Germinal center (tissue), 1 donor: ENCODE measurements at places on chromosomes 5 and 9.

DNA sequence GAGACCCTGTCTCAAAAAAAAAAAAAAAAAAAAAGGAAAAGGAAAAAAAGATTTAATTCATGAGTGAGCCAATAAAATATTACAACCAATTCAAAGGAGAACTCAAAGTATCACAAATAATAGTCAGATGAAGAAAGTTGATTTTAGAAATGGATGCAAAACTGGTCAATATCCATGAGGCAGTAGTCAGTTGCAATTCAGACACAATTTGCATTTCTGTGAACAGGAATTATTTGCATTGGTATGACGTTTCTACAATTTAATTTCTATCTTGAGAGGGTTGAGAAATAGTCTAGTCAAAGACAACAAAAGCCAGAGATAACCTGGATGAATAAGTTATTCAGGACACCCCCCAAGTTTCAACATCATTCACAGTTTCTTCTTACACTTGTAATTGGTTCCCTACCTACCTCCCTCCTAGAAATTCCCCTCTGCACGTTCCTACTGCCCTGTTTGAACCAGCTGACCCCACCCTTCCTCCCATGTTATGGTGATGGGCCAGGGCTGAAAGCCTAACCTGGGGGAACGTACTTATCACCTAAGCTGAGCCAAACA, 28.6 kb upstream of the CDKN2AIPNL start:
- no peak for DNase-seq

GRCh38 chr5:74141053-74141452, 499.5 kb downstream of the ENC1 start:
- no peak for DNase-seq

GRCh38 chr5:135481387-135481786, 29.2 kb upstream of the TIFAB start:
- DNase-seq, result no peak

- DNase-seq, result no peak
These were observed 2.7 kb upstream of the HSPA4 start for GRCh38 chr5:133048993-133049725.

DNA sequence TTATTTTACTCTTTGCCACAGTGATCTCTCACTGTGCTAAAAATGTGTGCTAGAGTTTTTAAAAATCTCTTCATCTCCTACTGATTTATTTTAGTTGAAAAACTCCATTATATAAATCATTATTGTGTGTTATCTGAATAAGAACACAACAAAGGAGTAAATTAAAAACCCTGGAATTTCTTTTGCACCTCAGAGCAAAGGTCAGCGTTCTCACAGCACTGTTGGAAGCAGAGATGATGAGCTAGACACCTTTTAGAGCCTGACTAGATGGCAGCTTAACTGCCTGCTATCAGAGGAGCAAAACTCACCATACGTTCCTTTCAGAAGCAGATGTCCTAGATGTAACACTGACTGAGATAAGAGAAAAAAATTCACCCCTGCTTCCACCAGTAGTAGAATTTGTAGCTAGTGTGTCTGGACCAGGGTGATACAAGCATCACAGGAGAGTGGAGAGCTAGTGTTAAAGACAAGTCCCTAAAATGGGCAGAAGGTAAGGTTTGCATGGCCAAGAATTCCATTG, 147.1 kb downstream of the ENTREP1 start:
- DNase-seq, result no peak

- DNase-seq, result no peak
These were observed 73.3 kb upstream of the PCA3 start for GRCh38 chr9:76690973-76691370.

DNA sequence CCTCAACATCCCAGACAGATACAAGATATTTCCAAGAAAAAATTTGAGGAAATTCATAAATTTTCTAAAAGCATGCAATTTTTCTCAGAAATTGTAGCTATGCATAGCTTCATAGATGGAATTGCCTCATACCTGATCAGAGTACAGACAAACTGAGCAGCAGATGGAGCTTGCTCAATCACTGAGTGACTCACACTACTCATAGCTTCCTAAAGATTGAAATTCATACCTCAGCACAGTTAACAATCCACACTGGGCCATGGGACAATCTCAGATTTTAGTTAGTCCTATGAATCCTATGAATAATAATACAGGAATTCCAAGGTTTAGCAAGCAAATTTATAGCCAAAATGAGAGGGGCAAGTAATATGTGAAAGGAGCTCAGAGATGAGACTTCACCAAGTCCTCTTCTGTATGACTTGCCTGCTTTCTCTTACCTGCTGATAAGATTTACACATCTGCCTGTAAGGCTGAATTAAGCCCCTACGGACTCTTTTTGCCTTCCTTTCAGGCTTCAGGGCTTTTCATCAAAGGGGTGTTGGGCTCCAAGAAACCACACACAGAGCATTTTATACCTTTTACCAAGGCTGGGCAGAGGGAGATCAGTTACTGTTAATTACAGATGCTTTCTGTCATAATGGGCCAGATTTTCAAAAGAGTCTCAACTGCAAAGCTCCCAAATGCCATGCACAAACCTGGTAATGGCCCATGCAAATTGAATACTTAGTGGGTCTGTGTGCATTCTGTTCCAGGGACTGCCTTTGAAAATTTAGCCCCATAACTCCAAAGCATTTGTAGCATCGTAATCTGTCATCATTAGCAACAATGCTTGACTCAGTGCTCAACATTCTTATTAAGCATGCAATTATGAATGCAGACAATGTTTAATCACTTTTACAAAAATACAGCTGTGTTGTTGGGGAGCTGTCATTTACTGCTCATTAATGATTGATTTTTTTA, 439.3 kb downstream of the DTWD2 start:
- no peak for DNase-seq

DNA sequence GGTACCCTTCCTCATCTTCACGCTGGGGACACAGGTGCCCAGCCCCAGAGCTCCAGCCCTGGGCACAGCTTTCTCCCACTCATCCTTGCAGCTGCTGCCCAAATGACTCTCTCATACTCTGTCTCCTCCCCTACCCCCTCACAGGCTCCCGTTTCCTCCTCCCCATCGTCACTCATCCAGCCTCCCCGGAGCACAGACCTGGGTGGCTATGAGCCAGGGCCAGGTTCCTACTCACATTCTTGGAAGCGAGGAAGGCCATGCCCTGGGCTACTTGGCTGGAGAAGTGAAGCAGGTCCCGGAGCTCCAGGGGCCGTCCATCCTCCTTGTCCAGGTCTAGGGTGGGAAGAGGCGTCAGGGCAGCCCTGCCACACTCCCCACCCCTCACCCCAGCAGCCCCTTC, 29.3 kb downstream of the CSF1R start:
- no peak for DNase-seq

GRCh38 chr5:181211208-181211607, 6.2 kb upstream of the TRIM7 start:
- DNase-seq, result no peak

GRCh38 chr5:109689740-109690241, at the start of gene MAN2A1:
MAN2A1 (plus strand) TSS chr5:109689927; CDS start chr5:109690418, 491 bp downstream.
- DNase-seq, result peak; percentile 84

- no peak for DNase-seq
These were observed 297.3 kb upstream of the RIOK2 start for GRCh38 chr5:97480313-97480712.

GRCh38 chr5:102341681-102342288, 45.7 kb upstream of the SLCO4C1 start:
- DNase-seq, result no peak

GRCh38 chr5:4020400-4020799, 424.8 kb downstream of the IRX1 start:
- DNase-seq, result no peak

GRCh38 chr9:91628892-91629291, 205.3 kb upstream of the NFIL3 start:
- no peak for DNase-seq

DNA sequence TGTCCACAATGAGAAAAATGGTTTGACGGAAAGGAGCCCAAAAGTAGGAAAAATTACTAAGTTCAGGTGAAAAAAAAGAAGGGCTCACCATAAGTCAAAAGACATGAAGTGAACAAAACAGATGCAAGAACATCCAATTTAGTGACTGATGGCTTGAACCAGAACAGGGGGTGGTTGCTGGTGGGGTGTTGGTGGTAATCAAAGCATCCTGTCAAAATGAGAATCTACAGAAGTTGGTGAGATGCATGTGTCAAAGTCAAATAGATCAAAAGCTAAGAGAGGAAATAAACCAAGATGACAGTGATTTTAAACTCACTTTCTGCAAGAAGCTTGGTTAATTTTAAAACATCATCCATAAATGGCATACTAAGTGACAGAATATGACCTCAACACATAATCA, 117.4 kb downstream of the MLLT3 start:
- DNase-seq, result no peak

GRCh38 chr9:93295031-93295430, 111.1 kb downstream of the WNK2 start:
- no peak for DNase-seq

GRCh38 chr5:134555890-134556311, 30.4 kb downstream of the JADE2 start:
- DNase-seq, result peak; percentile 62

- DNase-seq, result no peak
These were observed 84.9 kb upstream of the ANKRD55 start for GRCh38 chr5:56317923-56318561.

DNA sequence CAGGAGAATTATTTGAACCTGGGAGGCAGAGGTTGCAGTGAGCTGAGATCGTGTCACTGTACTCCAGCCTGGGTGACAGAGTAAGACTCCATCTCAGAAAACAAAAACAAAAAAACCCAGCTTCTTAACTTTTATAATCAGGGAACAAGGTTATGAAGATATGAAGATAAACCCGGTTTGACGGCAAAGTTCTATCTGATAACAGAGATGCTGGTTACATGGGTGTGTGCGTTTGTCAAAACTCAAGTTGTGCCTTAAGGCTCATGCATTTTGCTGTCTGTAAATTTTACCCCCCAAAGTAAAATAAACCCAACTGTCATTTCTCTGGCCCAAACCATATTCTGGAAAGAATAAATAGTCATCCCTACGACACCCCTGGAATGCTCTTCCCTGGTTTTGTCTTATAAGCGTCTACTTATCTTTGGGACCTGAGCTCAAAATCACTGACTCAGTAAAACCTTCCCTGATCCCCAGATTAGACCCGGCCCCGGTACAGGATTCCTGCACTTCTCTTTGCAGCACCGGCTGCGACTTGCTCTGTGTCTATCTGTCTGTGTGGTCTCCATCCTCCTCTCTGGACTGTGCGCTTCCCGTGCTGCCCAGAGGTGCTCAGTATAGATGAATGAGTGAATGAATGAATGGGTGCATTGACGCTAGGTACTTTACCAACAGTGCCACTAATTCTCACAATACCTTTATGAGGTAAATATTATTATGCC, 172.2 kb downstream of the DAB2IP start:
- DNase-seq, result no peak

DNA sequence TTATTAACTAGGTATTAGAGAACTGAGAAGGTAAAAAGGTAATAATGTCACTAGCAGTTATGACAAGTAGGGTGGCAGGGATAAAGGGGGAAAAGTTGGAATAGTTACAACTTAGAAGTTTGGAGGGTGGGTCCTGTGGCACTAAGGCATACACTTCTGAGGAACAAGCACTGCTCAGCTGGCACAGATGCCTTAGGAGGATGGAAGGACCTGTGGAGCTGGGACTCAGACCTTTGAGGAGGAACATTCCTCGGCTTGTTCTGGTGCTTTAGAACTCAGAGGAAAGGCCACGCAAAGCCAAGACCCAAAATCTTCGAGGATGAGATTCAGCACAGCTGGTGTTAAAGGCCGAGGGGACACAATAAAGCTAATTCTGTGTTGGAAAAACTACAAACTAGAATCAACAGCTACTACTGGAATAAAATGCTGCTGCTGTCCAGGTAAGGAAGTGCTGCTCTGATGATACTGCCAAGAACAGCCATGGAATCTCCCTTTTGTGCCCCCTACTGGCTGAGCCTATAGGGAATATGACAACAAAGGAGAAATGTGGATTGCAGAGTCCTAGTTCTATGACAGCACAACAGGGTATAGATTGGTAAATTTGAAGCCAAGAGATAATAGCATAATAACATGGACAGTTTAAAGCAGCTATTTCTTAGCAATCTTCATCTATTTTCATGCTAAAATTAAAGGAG, 126.7 kb downstream of the SLC25A46 start:
- DNase-seq, result no peak

DNA sequence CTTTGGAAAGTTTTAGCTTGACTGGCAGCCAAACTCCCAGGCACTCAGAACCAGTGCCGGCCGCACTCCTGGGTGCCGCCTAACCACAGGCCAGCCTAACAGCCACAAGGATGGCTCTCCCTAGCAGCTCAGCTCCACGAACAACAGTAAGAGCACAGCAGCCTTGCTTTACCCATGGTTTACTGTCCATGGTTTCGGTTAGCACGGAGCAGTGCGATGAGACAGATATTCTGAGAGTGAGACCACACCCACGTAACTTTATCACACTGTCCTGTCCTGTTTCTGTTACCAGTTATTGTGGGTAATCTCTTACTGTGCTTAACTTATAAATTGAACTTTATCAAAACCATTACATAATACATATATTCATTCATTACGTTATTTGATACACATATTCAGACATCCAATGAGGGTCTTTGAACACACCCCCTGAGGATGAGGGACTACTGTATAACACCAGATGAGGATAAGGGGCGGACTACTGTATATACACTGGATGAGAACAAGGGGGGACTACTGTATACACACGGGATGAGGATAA, 12.4 kb downstream of the CLPTM1L start:
- no peak for DNase-seq

DNA sequence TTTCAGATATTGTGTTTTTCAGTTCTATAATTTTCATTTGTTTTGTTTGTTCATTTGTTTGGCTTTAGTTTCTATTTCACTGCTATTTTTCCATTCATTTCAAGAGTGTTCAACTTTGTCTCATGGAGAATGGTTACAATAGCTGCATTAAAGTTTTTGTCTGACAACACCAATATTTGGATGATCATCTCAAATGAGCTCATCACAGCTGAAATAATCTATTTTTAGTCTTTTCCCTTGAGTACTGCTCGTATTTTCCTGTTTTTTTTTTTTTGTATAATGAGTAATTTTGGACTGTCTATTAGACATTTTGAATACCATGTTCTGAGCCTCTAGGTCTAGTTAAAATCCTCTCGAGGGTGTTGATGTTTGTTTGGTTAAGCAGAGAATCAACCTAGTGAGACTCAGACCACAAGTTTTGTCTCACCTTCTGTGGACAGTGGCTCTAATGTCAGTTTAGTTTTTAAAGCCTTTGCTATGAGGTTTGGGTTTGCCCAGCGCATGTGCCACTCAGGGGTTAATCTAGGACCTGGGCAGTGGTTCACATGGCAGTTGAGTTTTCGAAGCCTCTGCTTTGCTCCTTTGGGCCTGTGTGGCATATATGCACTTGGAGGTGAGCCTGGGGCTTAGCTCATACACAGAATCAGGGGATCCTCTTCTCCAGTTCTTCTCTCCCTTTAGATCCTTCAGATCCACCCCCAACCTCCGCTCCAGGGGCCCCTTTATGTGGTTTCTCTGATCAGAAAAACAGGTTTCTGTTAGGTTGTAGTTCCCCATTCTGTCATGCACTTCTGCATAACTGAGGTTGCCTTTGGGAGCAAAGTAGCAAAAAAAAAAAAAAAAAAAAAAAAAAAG, 79.8 kb downstream of the ARSB start:
- no peak for DNase-seq

DNA sequence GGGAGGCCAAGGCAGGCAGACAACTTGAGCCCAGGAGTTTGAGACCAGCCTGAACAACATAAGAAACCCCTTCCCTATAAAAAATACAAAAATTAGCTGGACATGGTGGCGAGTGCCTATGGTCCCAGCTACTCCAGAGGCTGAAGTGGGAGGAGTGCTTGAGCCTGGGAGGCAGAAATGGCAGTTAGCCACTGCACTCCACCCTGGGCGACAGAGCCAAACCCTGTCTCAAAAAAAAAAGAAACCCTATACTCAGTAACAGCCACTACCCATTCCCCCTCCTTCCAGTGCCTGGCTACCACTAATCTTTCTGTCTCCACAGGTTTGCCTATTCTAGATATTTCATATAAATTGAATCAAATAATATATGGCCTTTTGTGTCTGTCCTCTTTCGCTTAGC, 14.3 kb upstream of the SIL1 start:
- no peak for DNase-seq
